Activated CD4-positive, CD25-positive, alpha-beta regulatory T cell treated with anti-CD3 and anti-CD28 coated beads, Interleukin-2, amount 50 U/mL, for 16 hours (primary cell): ENCODE measurements at places on chromosomes 7 and 10.
A peak's percentile ranks its signal among the peaks of the same experiment; 100 is the strongest.

DNA sequence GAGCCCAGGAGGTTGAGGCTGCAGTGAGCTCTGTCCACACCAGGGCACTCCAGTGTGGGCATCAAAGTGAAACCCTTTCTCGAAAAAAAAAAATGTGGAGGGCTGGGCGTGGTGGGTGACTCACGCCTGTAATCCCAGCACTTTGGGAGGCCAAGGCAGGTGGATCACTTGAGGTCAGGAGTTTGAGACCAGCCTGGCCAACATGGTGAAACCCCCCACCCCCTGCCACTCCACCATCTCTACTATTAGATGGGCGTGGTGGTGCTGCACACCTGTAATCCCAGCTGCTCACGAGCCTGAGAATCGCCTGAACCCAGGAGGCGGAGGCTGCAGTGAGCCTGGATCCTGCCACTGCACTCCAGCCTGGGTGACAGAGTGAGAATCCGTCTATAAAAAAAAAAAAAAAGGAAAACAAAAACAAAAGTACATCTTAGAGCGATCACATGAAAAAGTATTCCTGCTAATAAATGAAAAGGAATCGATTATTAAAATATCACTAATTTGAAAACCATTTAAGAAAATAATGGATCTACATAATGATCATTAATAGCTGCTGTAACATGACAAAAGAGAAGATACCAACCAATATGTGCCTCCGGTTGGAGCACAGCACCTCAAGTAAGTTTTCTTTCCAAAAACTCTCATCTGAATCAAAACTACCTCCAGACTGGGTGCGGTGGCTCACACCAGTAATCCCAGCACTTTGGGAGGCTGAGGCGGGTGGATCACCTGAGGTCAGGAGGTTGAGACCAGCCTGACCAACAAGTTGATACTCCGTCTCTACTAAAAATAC is 4.9 kb downstream of the HNRNPF start:
- DNase-seq, result no peak

DNA sequence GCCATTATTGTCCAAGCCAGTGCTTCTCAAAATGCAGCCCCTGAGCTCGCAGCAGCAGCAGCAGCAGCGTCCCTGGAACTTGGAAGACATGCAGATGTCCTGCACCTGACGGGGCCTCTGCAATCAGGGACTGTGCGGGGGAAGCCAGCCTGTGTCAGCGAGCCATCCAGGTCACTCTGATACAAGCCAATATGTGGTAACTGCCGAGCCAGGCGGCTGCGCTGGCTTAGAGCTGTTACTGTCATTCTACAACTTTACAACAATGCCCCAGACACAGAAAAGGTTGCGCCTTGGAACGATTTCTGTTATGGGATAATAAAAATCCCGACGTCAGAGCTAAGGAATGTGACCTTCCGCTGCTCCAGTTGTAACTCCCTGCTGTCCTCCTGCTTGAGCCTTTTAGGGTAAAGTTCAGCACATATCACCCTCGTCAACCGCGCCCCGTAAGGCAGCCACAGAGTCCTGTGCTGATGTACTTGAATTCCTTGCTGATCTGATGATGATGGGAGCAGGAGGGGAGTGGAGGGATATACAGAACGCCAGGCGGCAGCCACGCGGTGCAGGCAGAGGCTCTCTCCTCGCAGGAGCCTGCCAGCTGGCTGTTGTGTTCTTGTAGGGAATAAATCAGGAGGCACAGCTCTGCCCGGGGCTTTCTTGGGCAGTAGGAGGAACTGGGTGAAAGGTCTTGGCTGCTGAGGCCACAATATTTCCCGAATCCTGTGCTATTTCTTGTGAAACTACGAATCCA is 20.0 kb upstream of the CRYGN start:
- no peak for DNase-seq

- no peak for DNase-seq
Observed at GRCh38 chr7:2444476-2444875, 31.7 kb downstream of the GRIFIN start.

DNA sequence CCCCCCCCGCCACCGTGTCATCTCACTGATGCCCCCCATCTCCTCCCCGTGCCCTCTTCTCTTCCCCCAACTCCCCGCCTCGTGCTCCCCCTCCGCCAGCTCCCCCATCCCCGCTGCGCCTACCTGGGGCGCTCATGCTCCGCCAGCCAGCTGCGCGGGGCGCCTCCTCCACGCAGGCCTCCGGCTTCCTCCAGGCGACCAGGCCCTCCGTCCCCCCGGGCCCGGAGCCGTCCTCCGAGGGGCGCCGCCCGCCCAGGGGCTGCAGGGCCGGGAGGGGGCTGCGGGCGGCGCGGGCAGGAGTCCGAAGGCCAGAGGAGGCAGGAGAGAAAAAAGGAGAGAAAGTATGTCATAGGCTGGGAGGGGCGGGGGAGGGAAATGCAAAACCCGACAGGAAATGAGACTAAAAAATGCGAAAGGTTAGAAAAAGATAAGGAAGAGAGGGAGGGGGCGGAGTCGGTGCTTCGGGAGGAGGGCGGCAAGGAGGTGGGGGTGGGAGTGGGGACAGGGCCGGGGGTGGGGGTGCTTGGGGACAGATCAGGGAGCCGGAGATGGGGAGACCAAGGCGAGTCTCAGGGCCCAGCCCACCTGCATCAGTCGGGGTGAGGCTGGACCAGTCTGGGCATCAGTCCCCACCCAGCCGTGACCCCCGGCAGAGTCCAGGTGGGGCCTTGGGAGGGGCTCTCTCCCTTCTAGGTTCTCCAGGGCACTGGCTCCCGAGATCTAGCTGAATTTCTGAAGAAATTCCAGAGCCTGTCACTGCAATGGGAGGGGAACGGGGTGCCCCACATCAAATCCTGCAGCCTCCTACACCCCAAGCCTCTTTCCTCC is at the start of gene CARD11:
TSS of gene CARD11 (minus strand) at position 324 of the 828 bp plus-strand sequence. CDS start 85,361 bp downstream, outside the sequence.
- DNase-seq, result peak; percentile 19

- DNase-seq, result no peak
Observed at GRCh38 chr7:37416378-37417106, 32.1 kb downstream of the ELMO1 start.

GRCh38 chr7:24419511-24419910 is 135.5 kb downstream of the NPY start:
- DNase-seq, result no peak

DNA sequence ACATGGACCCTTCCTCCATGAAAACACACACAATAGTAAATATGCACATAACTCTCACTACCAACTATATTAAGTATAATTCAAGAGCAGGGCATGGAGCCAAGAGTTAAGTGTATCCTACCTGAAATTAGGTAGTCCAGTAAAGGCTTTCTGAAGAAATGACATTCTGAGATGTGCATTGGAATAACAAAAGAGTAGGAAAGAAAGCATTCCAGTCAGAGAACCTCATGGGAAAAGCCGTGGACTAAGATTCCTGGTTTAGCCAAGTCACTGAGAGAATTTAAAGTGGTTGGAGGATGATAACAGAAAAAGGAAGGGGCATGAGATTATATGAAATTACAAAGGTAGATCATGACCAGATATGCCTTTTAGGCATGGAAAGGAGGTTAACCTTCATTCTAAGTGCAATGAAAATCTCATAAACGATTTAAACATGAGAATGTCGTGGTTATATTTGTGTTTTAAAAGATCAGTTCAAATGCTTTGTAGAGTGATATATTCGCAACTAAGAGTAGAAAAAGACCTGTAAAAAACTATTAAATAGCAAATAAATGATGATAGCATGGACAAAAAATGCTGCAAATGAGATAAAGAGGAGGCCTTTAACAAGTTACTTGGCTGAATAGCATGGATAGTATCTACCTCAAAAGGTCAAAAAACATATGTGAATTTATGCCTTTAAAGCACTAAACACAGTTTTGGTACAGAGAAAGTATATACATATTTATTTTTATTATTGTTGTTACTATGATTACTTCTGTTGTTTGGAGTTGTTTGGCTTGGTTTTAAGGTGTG is 767.4 kb upstream of the GHITM start:
- no peak for DNase-seq

- no peak for DNase-seq
Observed at GRCh38 chr7:112293416-112293815, 86.9 kb downstream of the ZNF277 start.

DNA sequence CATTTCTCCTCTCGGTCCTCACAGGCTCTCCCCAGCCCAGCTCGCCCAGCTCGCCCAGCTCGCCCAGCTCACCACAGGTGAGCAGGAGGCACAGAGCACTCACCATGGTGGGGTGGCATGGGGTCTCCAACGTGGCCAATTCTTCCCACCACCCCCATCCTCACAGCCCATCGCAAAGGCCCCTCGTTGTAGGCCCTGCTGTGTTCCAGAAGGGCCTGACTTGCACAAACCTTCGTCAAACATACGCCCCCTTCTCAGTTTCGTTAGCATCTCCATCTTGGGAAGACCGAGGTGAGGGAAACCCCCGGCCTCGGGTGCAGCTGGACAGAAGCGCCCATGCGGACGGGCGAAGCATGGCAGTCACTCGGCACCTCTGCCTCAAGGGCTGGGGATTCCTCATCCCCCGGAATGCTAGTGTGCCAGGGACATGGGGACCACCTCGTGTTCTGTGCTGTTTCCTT is 304.6 kb downstream of the TNS3 start:
- DNase-seq, result no peak

- DNase-seq, result no peak
Observed at GRCh38 chr7:43700059-43700501, 29.2 kb downstream of the COA1 start.

GRCh38 chr10:76192694-76193320 is 761.4 kb downstream of the LRMDA start:
- no peak for DNase-seq

DNA sequence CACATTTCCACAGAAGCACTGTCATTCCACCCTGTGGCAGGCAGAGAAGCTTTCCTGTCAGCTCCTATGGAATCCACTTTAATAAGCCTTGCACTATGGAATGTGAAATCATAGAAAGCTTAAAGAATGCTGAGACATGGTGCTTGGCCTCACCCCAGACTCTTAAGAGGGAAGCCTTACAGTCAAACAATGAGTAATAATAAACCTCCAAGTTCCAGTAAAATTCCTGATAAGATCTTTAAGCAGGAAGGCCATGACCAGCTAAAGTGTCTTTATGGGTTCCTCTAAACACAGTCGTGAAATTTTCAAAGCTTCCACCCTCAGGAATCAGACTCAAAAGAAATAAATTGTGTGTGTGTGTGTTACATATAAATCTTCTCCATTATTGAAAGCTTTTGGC is 11.9 kb upstream of the TEX36 start:
- DNase-seq, result no peak

DNA sequence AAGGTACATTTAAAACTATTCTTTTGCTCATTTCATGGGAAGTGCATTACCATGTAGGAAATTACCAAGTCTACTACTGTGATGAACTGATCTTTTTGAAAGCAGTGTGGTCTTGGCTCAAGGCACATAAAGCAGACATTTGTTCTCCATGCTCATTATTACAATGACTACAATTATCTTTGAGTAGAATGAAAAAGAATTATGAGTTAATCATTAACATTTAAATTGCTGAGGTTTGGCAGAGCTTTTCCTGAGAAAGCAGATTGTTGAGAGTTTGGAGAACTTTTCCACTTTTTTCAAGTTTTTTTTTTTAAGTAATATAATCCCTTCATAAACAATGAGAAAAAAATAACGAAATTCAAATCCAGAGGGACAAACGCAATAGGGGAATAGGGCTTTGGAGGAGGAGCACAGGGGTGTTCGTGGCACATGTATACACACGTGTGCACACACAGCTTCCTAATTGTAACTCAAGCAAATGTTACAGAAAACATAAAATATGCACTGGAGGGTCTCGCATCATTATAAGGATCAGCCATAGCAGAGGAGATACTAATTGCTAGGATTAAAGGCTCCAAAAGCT is 8.9 kb upstream of the CUBN start:
- no peak for DNase-seq

DNA sequence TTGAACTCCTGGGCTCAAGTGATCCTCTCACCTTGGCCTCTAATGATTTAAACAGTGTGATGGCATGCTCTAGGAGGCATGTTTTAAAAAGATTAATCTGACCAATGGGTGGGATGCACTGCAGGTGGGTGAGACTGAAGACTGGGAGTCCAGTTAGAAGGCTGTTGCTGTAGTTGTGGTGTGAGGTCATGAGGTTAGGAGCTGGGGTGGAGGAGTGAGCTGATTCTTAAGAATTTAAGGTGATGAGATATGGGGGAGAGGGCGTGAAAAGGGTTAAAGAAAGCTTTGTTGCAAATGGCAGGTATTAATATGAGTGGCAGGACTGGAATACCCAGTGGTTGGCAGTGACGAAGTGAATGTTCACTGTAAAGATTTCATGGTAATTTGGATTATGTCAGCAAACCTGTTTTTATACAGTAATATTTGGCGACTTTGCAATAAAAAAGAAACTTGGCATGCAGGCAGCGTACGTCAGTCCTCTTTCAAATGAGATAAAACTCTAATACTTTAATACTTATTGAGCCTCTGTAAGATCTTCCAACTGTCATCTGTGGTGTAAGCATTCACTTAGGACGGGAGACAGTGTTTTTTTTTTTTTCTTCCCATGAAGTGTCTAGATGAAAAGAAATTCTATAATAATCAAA is 72.8 kb upstream of the MTPN start:
- DNase-seq, result no peak

- DNase-seq, result no peak
Observed at GRCh38 chr10:22722626-22723169, 8.3 kb upstream of the PIP4K2A start.

GRCh38 chr10:43683451-43684291 is 35.0 kb upstream of the ZNF32 start:
- no peak for DNase-seq

GRCh38 chr7:20287317-20287716 is 43.4 kb upstream of the ITGB8 start:
- DNase-seq, result no peak

DNA sequence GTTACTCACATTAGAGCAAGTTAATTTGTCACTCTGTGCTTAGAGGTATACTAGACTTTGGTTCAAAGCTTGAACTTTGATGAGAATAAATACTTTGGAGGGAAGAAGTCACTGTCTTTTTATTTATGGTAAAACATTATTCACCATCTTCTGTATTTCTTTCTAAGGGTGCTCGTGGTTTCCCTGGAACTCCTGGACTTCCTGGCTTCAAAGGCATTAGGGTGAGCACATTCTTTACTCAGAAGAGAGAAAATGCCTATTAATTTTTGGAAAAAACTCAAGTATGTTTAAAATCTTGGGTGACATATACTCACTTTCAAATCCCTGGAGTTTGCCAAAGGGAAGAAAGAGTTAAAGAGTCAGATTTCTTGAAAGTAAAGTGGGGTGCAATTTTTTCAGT is 10.8 kb downstream of the COL1A2 start:
- DNase-seq, result no peak

DNA sequence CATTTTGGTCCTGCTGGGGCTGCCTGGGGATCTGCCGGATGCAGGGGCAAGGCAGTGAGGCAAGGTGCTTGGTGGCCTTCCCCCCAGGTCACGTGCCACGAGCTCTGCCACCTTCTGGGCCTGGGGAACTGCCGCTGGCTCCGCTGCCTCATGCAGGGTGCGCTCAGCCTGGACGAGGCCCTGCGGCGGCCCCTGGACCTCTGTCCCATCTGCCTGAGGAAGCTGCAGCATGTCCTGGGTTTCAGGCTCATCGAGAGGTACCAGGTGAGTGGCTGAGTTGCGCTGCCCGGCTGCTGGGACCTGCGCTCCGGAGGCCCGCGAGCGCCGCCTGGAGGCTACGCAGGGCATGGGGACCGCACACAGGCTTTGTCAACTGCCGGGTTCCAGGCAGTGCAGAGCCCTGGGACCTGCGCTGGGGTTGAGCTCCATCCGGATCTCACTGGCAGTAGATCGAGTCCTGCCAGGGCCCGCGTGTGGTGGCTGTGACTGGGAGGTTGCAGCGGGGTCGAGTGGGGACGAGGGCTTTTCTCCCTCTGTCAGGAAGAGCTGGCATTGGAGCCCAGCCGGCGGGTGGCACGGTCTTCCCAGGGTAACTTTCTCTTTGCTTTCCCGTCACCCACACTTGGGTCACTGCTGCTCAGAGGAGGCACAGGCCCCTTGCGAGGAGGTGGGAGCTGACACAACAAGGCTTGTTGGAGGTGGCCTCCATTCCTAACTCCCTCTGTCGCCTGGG is 21.7 kb downstream of the AMZ1 start:
- DNase-seq, result peak; percentile 54
